ENCODE measurements at places on chromosomes 2 and 18.
A peak's percentile ranks its signal among the peaks of the same experiment; 100 is the strongest.

- DNase-seq, result no peak
Observed at GRCh38 chr2:45823723-45824206, 172.3 kb downstream of the PRKCE start.

DNA sequence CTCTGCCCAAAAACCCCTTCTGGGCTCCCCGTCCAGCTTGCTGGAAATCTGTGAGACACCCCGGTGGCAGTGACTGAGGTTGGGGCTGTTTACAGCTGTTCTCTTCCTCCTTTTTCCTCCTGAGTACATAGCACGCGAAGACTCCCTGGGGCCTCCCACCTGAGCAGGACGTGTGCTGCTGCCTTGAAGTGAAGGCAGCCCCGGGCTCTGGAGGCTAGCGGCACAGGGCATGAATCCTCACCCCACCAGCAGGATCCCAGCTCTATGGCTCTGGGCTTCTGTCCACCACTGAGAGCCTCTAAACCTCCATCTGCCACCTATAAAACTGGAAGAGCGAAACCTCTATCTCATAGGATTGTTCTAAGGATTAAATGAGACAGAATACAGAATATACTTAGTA, 182.5 kb downstream of the TMEM163 start:
- DNase-seq, result peak; percentile 44

GRCh38 chr2:231713730-231714638, 5.7 kb downstream of the PTMA start:
- peak; percentile 70 for DNase-seq

DNA sequence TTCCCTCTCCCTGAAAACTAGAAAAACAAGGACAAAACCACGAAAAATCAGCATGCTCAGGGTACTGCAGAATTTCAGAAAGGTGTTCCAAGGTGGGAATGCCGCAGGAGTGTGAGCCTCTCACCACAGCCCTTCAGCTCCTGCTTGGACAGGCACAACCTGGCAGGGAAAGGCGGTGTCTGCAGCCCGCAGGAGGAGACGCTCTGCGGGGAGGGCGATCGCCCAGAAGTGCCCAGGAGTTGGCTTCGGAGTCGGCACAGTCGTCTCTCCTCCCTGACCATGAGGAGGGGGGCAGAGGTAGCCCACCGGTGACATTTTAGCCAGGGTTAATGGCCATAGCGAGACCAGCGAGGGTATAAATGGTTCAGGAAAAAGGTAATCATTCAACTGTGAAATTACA, 57.2 kb downstream of the TMEM18 start:
- DNase-seq, result no peak

- DNase-seq, result peak; percentile 66
Observed at GRCh38 chr2:167183931-167184330, 295.7 kb downstream of the XIRP2 start.

DNA sequence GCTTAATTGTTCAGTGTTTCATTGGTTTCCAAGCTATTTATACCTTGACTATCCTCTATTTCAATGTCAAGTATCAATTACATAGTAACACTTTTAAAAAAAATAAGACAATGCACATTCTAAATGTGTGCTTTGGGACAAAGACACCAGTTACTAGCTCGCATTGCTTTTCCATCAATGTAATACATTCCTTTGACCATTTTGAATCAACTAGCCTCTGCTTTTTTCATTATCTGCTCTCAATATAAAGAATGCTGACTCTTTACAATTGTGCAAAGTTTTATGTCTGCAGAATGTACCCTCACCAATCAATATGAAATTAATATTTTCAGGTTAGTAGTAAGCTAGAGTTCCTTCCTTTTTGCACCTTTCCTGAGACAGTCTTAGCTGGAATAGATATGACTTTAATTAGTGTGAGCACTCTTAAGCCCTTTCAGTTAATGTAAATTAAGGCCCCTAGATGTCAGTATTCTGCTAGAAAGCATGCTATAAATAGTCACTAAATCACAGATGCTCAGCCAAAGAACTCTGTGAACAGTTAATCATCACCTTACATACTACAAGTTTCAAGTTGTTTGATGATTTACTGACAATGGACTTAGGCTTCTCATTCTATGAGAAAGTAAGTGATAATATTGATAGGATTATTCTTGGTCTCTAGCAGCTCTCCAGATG, 413.6 kb downstream of the PTH2R start:
- DNase-seq, result peak; percentile 67

DNA sequence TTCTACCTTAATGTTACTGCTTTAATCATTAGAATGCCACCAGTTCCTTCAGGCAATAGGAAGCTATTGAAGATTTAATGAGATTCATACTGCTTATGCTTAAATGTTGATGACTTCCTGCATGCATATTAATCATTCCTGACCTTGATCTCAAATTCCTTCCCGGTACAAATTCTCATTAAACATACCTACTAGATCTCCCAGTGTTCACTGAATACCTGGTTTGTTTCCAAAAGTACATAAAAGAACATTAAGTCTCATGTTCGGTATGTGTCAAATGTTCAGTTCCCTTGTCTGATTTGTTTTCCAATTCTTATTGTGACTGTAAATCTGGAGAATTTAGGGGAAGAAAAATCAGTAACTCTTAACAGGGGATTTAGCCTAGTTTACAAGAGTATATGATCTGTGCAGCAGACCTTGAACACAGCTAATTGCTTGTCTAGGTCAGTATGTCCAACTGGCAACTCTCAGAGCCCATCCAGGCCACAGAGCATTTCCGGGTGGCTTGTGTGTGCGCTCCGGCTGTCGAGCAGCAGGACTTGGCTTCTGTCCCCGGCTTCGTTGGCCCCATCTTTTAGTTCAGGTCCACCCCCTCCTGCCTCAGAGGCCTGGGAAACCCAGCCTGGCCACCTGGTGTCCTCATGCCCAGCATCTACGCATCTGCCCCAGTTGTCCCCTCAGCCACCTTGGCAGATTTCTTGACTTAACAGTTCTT, 13.1 kb downstream of the METAP1D start:
- no peak for DNase-seq

- DNase-seq, result peak; percentile 54
Observed at GRCh38 chr2:117771969-117772630, 42.4 kb upstream of the DDX18 start.

- DNase-seq, result no peak
Observed at GRCh38 chr2:120596990-120597594, 138.6 kb upstream of the GLI2 start.

- DNase-seq, result no peak
Observed at GRCh38 chr18:40347261-40347660, 1607.8 kb upstream of the PIK3C3 start.

DNA sequence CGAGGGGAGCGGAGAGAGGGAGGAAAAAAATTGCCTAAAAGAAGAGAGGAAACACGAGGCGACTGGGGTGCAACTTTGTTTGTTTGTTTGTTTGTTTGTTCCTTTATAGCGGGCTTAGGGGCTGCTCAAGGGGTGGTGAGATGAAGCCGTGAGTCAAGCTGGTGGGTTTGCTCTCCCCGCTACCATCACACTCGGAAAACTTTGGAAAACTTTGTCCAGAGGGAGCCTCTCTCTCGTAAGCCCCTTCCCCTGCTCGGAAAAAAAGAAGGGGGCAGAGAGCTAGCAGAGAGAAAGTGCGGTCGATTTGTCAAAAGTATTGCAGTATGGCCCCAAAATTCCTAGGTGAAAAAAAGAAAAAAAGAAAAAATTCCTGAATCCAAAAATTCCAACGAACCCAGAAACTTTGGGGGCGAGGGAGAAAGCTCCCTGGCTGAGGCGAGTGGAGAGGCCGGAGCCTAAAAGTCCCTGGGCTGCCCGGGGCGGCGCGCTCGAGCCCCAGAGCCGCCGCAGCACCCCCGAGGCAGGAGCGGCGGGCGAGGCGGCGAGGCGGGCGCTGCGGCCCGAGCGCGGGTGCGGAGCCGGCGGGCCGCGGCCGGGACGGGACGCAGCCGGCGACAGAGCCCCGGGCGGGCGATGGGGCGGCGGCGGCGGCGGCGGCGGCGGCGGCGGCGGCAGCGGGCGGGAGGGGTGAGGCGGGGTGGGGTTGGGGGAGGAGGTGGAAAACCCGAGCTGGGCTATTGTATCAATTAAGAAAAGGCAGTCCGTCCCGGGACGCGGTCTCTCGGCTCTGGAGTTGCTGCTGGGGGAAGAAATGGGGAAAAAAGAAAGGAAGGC, 558 bp upstream of the CYP26B1 start:
- no peak for DNase-seq

Measured in NCI-H2171 treated with DMSO at 0.1 percent for 48 hours (cell line).